Liver (tissue), 10 donors: ENCODE measurements at places on chromosomes 7 and 10. TPM values are rescaled to one million over a fixed set of nuclear protein-coding genes. Genes with fewer than 3 reads are reported as not detected.

The LSM8 gene
- 22.9 TPM for polyA plus RNA-seq

The POLR2J2 gene
- polyA plus RNA-seq = 0.14 TPM

The TFR2 gene
- 663 TPM for polyA plus RNA-seq

DNA sequence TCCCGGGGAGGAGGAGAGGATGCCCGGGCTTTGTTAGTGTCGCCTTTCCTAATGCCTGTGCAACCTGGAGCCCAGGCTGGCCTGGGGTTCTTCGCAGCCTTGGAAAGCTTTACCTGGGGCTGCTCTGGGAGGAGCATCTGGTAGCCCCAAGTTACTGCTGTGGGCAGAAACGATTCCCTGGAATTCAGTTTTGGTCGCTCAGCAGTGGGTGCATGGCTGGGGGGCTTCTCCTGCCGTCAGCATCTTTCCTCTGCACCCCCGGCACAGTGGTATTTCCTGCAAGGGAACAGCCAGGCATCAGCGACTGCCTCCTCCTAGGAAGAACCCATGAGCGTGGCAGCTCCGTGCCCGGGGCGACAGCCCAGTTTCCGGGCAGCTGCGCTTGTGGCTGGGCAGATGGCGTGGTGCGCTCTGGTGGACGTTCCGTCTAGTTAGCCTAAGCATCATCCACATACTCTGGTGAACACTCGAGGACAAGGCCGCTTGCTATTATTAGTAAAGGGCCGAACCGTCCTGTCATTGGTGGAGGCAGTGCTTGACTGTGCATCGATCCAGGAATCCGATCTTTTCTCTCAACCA is 107.0 kb upstream of the BTBD16 start:
- DNase-seq = no peak
- H3K36me3 ChIP-seq = no peaks in the 10 kb centered on the region
- no peaks in the 10 kb centered on the region for H3K27me3 ChIP-seq
- peak overlapping the region; percentile 46 for H3K4me3 ChIP-seq
- peaks cover 28% of the 10 kb centered on the region for H3K4me1 ChIP-seq

GRCh38 chr7:19958309-19958896 is 185.0 kb upstream of the TMEM196 start:
- H3K4me1 ChIP-seq = no peaks in the 10 kb centered on the region
- H3K27ac ChIP-seq = no peak overlapping the region
- H3K36me3 ChIP-seq = no peaks in the 10 kb centered on the region
- H3K27me3 ChIP-seq = no peaks in the 10 kb centered on the region
- DNase-seq = no peak
- H3K4me3 ChIP-seq = no peak overlapping the region

The GALNT17 gene
- not detected for polyA plus RNA-seq
